ENCODE measurements at places on chromosomes 11 and 22.

- DNase-seq: no peak
Measured at GRCh38 chr22:49702068-49702397, 125.6 kb downstream of the BRD1 start.

- no peak for DNase-seq
Measured at GRCh38 chr22:45870011-45870410, 107.0 kb downstream of the WNT7B start.

- DNase-seq: no peak
Measured at GRCh38 chr11:65973439-65974110, 12.0 kb downstream of the SART1 start.

- no peak for DNase-seq
Measured at GRCh38 chr22:25373961-25374360, 154.5 kb downstream of the CRYBB2 start.

DNA sequence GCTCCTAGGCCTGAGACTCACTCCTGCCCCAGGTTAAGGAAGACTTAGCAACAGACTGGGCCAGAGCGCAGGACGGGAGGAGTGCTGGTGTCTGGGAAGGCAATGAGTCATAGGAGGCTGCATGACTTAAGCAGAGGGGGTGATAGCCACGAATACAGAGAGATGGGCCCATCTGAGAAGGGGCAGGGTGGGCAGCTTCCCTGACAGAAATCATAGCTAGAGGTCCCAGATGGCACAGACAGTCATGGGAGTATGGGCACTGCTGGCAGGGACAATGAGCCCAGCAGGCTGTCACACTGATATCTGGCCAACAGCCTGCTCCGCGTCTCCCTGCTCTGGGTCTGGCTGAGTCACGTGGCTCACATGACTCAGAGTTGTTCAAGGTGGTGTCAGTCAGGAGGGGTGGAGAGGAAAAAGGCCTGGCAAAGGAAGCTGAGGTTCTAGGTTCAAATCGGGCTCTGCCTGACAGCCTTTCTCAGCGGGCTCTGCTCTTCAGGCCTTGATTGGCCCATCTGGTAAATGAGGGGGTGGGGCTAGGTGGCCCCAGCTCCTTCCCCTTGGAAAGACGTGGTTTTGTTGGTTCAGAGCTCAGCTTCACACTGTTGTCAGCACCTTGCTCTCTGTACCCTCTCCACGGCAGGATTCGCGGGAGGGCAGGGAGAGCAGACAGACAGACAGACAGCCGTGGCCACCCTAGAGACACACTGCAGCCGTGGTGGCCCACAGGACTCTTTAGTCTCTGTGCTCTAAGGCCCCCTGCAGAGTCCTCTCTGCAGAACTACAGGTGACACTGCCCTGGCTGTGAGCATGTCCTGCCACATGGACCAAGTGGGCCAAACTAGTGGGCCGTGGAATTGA, 47.8 kb downstream of the DBX1 start:
- no peak for DNase-seq

Measured in activated naive CD8-positive, alpha-beta T cell treated with anti-CD3 and anti-CD28 coated beads, Interleukin-2, amount 50 U/mL, for 16 hours (primary cell).